ENCODE measurements at places on chromosomes 13 and 19.

DNA sequence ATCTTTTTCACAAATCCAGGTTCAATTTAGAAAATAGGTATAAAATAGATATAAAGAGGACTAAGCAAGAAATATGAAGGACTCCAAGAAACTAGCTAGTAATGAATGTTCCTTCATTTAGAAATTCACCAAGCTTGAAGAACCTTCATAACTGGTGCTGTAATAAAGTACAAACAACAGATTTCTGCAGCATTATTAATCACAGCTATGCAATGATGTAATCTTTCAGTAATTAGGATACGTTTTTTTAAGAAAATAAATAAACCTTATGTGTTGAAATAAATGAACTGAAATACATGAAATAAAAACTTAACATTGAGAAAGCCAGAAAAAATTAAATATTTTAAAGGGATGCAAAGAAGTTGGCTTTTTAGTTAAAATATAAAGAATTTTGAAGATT is 236.1 kb downstream of the RGCC start:
- DNase-seq, result no peak

DNA sequence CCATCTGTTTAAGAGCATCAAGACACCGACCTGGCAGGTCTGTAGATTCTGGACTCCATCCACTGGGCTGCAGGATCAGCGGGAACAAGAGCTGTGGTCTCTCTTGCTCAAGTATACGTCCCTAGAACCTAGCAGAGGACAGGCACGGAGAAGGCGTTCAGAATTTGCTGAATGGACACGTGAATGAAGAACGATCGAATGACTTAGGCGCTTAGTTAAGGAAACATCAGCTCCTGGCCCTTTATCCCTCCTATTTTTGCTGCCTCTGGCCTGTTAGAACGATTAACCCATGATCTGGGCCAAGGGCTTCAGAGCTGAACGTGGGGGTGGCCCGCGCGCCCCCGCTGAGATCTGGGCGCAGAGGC is 953 bp downstream of the DZIP1 start:
- DNase-seq, result no peak

DNA sequence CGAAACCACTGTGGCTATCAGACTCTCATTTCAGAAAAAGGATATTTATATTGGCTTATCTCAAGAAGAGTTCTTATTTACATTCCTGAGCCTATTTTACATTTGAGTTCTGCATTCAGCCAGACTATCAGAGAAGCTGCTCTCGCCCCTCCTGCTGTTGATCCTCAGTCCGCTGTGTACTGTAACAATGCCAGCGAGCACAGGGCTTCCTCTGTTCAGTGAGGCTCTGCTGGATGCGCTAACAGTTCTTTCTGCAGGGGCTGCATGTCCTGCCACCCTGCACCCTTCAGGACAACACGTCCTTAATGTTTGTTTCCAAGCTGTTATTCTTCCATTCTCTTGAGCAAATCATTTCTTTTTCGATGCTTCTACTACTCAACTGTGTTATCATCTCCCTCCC is 463.7 kb upstream of the SGCG start:
- DNase-seq, result no peak

GRCh38 chr19:48946463-48947257 is 8.0 kb upstream of the BAX start:
- no peak for DNase-seq

DNA sequence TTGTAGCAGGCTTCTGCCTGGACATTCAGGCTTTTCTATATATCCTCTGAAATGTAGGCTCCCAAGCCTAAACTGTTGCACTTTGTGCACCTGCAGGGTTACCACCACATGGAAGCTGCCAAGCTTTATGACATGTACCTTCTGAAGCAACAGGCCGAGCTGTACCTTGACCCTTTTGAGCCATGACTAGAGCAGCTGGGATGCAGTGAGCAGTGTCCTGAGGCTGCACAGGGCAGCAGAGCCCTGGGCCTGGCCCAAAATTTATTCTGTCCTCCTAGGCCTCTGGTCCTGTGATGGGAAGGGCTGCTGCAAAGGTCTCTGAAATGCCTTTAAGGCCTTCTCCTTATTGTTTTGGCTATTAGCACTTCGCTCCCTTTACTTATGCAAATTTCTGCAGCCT is 23.5 kb upstream of the CD177 start:
- DNase-seq, result no peak

DNA sequence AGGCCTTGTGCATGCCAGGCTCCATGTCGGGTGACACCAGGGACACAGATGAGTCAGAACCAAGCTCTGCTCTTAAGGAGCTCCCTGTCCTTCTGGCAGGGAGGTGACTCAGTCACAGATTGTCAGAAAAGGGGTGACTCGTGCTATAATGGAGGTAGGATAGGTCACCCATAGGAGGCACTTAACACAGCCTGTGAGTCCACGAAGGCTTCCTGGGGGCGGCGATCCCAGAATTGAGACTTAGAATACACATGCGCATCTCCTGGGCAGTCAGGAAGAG is 19.6 kb downstream of the FUZ start:
- DNase-seq, result no peak

GRCh38 chr19:44643605-44644401 is at the start of gene PVR:
PVR (plus strand) TSS chr19:44643910; CDS start chr19:44644097, 187 bp downstream.
- no peak for DNase-seq

DNA sequence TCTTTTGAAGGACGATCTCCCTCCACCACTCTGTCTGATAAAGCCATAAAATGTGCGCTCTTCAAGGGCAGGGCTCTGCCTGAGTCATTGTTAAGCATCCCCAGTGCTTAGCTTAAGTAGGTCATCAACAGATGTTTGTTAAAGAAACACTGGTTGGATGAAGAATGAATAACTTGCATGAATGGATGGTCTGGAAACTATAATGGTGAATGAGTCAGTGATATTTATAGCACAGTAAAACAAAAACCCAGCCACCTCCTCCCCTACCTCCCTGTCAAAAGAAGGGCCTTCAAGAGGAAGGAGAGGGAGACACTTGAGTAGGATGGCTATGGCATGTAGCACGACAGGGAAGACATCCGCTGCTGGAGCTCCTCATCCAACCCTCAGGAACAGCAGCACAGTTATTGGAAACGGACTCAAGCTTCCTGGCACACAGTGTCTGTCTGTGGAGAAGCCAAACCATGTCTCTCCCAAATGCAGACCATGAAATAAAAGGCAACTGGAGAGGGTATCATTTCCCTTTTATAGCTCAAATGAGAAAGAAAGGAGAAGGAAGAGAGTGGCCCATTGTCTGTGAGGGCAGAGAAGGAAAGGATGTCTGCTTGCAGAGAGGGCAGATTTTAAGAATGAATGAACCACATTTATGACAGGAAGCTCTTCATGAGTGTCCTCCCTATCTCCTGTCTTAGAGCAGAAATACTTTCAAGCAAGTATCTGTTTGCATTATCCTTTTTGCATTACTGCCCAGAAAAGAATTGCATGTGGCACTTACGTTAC is 183.5 kb upstream of the UBL3 start:
- no peak for DNase-seq

GRCh38 chr13:43434191-43434590 is 352.6 kb downstream of the ENOX1 start:
- DNase-seq, result no peak

DNA sequence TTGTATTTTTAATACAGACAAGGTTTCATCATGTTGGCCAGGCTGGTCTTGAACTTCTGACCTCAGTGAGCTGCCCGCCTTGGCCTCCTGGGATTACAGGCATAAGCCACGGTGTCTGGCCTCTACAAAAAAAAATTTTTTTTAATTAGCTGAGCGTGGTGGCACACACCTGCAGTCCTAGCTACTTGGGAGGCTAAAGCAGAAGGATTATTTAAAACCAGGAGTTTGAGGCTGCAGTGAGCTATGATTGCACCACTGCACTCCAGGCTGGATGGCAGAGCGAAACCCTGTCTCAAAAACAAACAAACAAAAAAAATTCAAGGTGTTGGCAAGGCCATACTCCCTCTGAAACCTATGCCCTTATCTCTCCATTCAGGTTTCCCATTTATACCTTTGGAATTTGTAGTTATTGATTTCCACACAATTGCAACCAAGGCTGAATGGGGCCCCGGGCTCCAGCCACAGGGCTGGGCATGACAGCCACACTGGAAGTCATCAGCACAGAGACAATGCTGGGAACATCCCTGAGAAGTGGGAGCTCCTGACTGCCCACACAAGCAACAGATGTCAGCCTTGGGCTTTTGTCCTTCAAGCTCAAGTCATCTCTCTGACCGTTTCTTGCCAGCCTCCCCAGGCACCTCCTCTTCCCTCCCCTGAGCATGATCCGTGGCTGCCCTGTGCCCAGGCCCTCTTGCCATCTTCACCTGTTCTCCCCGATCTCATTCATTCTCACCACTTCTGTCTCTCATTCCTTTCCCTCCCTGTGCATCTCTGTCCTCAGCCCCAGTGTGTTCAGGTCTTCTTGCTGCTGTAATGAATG is 27.2 kb upstream of the CALM3 start:
- DNase-seq, result no peak

GRCh38 chr19:38740257-38740592 is 4.0 kb downstream of the CAPN12 start:
- DNase-seq, result no peak

DNA sequence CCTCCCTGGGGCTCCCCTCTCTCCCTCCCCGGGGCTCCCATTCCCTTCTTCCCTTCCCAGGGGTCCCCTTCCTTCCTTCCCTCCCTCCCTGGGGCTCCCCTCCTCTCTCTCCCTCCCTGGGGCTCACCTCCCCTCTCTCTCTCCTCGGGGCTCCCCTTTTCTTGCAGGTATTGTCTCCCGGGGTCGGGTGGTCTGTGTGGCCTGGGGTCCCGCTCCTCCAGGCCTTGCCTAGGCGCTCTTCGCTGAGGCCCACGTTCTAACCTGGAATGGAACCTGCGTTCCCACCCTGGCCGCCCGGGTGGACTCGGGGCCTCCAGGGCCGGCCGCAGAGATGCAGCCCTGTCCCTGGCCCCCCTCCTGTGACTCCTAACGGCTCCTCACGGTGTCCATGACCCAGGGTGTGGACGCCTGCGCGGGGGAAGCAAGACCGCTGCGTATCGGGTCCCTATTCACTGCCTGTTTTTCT is 940 bp upstream of the DCUN1D2 start:
- no peak for DNase-seq

DNA sequence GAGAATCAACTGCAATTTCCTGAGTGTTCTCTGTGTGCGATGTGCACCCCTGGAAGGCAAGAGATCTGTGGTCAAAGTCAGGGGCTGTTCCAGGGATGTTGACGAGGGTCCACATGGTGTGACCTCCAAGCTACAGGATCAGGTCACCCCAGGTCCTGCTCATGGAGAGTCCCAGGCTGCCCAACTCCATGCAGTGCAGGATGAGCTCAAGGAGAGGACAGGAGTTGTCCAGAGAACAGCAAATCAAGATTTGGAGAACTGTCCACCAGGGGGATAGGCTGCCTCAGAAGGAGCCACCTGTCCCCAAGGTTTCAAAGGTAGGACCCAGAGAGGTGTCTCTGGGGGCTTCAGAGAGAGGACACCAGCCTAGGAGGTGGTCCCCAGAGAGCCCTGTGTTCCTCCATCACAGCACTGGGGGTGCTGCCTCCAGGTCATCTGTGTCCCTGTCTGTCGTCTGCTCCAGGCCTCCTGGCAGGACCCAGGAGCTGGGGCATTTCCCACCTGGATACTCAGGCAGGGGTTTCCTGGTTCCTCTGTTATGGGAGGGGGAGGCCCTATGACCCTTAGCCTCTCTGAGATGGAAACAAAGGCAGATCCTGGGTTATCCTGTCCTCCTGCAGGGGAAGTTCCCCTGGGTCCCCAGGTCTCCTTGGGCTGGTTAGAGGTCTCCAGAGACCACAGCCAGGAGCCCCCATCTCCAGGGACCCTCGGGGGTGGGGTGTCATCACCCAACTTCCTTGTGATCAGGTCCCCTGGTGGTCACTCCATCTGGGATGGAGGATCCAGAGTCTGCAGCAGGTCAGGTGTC is 2.1 kb upstream of the CEACAM7 start:
- no peak for DNase-seq

GRCh38 chr13:40192858-40193257 is 473.6 kb downstream of the FOXO1 start:
- no peak for DNase-seq

GRCh38 chr19:30877661-30878113 is 471.5 kb downstream of the TSHZ3 start:
- no peak for DNase-seq

GRCh38 chr13:25980255-25980654 is 71.6 kb downstream of the SHISA2 start:
- DNase-seq, result no peak

- DNase-seq, result no peak
Measured at GRCh38 chr13:55577082-55577846, 1563.5 kb upstream of the PRR20A start.

DNA sequence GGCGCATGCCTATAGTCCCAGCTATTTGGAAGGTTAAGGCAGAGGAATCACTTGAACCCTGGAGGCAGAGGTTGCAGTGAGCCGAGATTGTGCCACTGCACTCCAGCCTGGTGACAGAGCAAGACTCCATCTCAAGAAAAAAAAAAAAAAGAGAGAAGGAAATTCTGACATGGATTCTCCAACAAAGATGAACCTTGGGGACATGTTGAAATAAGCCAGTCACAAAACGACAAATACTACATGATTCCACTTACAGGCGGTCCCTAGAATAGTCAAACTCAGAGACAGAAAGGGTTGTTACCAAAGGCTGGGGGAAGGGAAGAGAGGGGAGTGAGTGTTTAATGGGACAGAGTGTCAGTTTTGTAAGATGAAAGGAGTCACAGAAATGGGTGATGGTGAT is 66.4 kb downstream of the F2RL3 start:
- DNase-seq, result no peak

DNA sequence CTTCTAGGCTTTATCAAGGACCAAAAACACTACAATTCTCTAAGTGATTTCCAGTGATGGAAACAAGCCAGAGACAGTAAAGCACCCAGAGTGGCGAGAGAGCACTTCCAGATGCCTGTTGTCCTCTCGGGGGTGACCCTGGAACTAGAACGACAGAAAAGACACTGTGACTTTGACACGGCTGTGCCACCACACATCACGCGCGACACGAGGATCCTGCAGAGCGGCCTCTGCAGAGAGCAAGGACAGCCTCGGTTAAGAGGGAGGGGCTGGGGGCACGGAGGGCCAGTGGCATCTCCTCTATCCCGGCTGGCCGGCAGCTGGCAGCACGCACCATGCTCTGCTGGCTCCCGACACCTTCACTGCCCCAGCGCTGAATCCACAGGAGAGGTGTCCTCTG is 42.3 kb downstream of the SUGP2 start:
- no peak for DNase-seq

DNA sequence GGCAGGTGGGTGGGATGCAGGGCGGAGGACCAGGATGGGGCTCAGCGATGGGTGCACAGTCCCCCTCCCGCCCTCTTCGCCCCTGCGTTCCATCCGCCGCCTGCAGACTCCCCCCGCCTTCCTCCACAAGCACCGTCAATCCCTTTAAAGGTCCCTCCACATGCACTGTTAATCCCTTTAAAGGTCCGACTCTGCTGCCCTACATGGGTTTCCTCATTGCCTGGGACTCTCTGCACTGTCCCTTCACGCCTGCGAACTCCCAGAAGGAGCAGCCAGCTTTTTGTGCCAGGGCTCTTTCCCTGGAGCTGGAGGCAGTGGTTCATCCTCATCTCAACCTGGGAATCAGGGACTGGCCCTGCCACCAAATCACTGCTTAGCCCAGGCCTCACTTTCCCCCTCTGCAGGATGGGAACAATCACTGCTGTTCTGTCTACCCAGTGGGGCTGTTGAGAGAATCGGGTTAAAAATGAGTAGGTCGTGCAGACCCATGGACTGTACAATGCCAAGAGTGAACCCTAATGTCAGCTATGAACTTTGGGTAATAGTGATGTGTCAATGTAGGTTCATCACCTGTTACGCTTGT is 20.4 kb downstream of the ZNF574 start:
- no peak for DNase-seq

- no peak for DNase-seq
Measured at GRCh38 chr19:13902993-13903555, 2.8 kb downstream of the BRME1 start.

GRCh38 chr19:9721861-9722260 is 46.7 kb downstream of the ZNF846 start:
- DNase-seq, result no peak
